ENCODE measurements at places on chromosomes 1 and 21.

DNA sequence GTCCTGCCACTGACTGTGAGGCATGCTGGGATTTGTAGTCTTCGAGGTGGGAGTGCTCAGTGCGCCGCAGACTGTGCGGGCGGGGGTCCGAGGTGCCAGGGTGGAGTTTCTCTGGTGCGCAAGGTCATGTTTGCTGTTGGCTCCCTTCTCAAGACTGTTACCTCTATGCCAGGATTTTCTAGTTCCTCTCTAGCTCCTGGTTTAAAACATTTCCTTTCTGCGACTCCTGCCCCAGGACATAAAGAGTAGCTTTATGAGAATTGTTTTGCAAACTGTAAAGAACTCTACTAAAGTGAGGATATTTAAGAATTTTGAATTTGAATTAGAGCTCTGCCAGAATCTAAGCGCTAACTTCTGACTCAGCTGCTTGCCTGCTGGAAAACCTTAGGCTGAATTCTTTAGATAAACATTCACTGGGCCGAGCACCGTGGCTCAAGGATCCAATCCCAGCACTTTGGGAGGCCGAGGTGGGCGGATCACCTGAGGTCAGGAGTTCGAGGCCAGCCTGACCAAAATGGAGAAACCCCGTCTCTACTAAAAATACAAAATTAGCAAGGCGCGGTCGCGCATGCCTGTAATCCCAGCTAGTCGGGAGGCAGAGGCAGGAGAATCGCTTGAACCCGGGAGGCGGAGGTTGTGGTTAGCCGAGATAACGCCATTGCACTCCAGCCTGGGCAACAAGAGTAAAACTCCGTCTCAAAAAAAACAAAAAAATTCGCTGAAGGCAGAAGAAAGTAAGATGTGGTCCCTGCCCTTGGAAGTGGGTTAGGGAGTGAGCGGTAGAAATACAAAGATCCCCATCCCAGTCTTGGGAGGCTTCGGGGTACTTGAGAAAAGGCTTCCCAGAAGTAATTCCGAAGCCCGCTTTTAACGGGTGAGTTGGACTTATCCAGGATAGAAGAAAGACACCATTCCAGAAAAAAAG is 992 bp upstream of the USP48 start:
- peak overlapping the region; percentile 92 for H3K4me3 ChIP-seq
- no peaks in the 10 kb centered on the region for H3K36me3 ChIP-seq
- H3K27ac ChIP-seq, result peak overlapping the region; percentile 98

DNA sequence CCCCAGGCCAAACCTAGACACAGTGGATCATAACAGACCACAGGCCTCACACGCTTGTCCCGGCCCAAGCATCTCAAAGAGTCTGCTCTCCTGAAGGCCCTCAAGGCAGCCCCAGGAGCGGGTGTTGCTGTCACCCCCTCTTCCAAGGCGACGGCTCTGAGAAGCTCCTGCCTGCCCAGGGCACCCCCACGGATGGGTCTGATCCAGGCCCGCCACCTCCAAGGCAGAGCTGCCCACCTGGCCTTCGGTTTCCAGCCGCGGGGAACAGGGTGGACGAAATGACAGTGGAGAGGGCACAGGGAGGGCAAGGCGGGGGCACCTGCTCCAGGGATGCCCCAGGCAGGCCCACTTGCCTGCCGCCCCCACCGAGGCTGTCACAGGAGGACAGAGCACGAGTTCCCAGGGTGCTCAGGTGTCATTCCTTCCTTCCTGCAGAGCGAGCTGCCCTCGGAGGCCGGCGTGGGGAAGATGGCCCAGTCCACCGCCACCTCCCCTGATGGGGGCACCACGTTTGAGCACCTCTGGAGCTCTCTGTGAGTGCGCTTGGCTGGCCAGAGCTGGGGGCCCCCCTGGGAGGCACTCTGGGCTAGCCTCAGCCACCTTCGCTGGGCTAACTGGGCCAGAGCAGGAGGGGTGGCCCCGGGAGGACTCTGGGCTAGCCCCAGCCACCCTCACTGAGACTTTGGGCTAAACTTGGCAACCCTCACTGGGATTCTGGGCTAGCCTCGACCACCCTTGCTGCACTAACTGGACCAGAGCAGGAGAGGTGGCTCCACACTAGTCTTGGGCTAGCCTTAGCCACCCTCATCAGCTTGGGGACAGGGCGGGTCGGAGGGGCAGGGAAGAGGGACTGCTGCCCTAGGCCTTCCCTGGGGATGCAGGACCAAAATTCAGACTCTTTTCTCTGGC is 29.8 kb downstream of the TP73 start:
- H3K36me3 ChIP-seq, result no peaks in the 10 kb centered on the region
- H3K27me3 ChIP-seq, result peaks cover 53% of the 10 kb centered on the region
- no peak overlapping the region for H3K27ac ChIP-seq
- H3K4me3 ChIP-seq, result no peak overlapping the region

GRCh38 chr1:93623436-93623835 is 58.2 kb downstream of the BCAR3 start:
- H3K36me3 ChIP-seq, result no peaks in the 10 kb centered on the region
- H3K27ac ChIP-seq, result no peak overlapping the region

- H3K4me1 ChIP-seq, result peaks cover 46% of the 10 kb centered on the region
- no peaks in the 10 kb centered on the region for H3K27me3 ChIP-seq
- H3K4me3 ChIP-seq, result no peak overlapping the region
Observed at GRCh38 chr1:109914587-109915240, 4.1 kb downstream of the CSF1 start.

GRCh38 chr1:176460544-176461336 is 2.2 kb upstream of the PAPPA2 start:
- H3K27me3 ChIP-seq, result no peaks in the 10 kb centered on the region
- H3K4me3 ChIP-seq, result no peak overlapping the region
- H3K36me3 ChIP-seq, result no peaks in the 10 kb centered on the region

GRCh38 chr1:178174539-178174938 is 80.6 kb downstream of the RASAL2 start:
- H3K4me1 ChIP-seq, result peaks cover 52% of the 10 kb centered on the region
- no peaks in the 10 kb centered on the region for H3K36me3 ChIP-seq
- no peaks in the 10 kb centered on the region for H3K27me3 ChIP-seq
- no peak overlapping the region for H3K4me3 ChIP-seq
- no peak for DNase-seq

Measured in tibial artery (tissue), 4 donors.